KG1 (cell line): ENCODE measurements at places on chromosomes 12 and 14.
A peak's percentile ranks its signal among the peaks of the same experiment; 100 is the strongest.

DNA sequence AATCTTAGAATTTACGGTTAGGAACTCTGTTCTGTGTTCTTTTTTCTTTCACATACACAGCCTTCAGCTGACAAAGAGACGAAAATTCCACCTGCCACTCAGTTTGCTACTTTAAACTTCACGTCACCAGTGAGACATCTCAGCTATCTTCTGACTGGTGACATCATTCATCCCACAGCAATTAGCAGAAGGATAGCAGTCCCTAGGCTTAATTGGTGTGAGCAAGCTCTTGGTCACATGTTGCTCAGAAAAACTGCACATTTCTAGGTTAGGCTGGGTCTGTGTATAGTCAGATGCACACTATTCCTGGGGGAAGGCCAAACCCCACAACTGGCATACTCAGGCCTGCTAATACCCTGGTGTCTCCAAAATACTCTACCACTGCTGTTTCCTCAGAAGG, 23.9 kb downstream of the SLC7A7 start:
- DNase-seq, result no peak

DNA sequence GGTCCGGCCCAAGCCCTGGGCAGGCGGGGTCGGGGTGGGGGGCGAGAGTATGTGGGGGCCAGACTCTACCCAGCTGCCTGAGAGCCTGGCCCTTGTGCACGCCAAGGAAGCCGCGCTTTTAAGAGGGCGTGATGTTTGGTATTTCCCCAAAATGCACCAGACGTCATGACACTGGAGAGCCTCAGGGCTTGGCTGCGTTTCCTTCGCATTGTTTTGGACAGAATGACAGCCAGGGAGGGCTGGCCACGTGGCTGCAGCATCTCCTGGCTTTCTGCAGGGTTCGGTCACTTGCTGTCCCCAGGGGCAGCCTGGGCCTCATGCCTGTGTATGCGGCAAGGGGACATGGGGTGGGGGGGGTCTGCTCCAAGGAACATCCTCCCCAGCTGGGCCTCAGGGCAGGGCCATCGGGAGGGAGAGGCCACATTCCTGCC, 16.1 kb upstream of the NUDT14 start:
- no peak for DNase-seq

- DNase-seq, result no peak
Observed at GRCh38 chr12:45988264-45988663, 2.1 kb downstream of the SCAF11 start.

- DNase-seq, result no peak
Observed at GRCh38 chr14:97757491-97757890, 960.3 kb downstream of the VRK1 start.

GRCh38 chr14:75417674-75418073, 10.1 kb upstream of the JDP2 start:
- DNase-seq, result no peak

DNA sequence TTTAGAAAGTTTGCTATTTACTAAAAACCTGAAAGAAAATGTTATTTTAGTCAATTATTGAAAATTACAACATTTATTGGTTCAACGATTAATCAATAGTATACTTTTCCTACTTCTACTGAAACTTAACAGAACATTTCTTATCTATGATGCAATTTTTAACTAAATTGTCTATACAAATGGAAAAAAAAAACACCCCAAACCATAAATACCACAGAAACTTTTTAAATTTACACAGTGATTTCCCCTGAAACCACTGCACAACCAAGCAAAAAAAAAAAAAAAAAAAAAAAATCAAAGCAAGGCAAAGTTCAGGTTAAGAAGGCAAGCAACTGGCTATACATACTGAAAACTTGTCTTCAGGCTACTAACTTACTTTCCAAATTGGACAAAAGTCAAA, 71.9 kb upstream of the POC1B start:
- DNase-seq, result no peak

DNA sequence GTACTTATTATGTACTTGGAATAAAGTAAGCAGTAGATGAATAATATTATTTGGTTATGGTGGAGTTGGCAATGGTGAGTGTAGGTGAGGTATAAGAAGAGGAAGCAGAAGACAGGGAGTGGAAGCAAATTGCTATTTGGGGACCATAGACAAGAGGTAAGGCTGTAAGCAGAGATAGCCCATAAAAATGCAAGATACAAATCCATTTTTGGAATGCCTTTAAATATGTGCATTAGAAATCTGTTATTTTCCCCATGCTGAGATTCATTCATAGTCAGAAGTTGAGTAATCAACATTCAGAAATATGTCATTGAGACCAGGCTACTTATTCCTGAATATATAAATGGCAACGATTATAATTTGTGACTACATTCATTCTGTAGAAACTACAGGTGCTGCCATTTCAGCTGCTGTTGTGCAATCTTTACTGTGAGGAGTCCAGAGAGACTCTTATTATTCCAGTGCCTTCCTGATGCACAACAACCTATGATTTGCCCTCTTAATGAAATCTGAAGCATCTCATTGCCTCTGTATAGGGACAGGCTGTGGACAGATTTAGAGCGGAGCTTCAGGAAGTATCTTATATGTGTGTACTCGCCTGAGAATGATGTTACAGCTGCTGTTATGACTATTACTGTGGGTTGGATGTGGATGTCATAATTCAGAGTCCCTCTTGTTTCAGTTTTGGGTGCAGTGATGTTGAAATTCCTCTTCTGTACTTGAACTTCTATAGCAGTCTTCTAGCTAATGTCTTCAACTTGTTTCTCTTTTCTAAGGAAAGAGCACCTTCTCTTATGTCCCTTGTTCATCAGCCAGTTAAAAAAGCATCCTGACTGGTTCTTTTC, 173.8 kb downstream of the NAV3 start:
- DNase-seq, result no peak

DNA sequence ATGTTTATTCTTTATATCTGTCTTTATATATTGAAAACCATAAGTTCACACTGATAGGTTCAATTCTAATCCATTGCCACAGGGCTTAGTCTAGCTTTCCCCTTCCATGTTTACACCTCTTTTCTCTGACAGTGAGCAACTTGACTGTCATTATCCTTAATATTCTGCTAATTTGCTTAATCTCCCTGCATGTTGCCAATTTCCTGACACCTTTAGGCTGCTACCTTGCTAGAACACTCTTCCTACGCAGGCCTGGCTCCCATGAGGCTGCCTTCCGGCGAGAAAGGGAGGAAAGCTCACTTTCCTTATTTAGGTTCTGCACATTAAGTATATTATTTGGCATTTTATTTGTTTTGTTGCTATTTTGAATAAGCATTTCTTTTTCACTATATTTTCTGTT, 12.8 kb upstream of the FRS2 start:
- DNase-seq, result no peak

DNA sequence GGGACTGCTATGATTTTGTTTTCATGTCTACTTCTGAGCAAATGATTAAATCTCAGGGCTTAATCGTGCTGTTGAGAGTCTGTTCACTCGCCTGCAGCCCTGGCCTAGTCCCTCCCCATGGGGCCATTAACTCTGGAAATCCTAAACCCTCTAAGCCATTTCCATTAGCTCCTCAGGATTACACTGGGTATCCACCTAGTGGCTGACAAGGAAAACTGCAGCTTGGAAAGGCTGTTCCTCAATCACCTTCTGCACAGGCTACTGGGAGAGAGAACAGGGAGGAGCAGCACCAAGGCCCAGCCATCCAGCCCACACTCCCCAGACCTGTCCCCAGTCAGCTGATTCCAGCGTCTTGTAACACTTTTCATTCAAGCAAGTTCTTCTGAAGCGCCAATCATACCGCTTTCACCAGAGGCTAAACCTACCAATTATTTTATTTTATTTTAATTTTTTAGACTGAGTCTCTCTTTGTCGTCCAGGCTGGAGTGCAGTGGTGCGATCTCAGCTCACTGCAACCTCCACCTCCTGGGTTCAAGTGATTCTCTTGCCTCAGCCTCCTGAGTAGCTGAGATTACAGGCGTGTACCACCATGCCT, 48.7 kb downstream of the NEUROD4 start:
- DNase-seq, result peak; percentile 35

- DNase-seq, result no peak
Observed at GRCh38 chr12:88307961-88308360, 165.9 kb downstream of the TMTC3 start.

DNA sequence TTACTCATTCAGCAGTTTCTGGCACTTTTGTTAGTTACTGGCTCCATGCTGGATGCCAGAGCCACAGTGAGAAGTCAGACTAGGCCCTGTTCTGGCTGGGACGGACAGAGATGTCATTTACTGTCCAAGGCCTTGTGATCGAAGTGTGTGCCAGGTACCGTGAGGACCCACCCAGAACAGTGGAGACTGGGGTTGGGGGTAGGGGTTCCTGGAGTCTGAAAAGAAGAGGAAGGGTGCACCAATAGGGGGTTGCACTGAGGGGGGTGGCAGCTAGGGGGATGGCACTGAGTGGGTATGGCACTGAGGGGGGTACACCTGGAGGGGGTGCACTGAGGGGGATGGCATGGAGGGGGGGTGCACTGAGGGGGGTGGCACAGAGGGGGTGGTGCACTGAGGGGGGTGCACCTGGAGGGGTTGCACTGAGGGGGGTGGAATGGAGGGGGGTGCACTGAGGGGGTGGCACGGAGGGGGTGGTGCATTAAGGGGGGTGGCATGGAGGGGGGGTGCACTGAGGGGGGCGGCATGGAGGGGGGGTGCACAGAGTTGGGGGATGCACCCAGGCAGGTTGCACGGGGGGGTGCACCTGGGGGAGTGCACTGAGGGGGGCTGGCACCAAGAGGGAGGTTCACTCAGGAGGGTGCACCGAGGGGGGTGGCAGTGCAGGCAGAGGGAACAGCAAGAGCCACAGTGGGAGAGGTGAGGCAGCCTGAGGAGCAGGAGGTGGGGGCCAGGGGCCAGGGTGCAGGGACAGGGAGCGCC, 10.6 kb upstream of the CYP46A1 start:
- DNase-seq, result no peak

GRCh38 chr14:96204151-96205058, at the start of gene BDKRB2:
Gene BDKRB2, plus strand, starts transcription at chr14:96204839. Its CDS starts 32,269 bp downstream, at chr14:96237108.
- no peak for DNase-seq

- DNase-seq, result no peak
Observed at GRCh38 chr12:12788131-12788530, 2.7 kb downstream of the APOLD1 start.

- DNase-seq, result no peak
Observed at GRCh38 chr14:63867933-63868921, 15.4 kb downstream of the SYNE2 start.

DNA sequence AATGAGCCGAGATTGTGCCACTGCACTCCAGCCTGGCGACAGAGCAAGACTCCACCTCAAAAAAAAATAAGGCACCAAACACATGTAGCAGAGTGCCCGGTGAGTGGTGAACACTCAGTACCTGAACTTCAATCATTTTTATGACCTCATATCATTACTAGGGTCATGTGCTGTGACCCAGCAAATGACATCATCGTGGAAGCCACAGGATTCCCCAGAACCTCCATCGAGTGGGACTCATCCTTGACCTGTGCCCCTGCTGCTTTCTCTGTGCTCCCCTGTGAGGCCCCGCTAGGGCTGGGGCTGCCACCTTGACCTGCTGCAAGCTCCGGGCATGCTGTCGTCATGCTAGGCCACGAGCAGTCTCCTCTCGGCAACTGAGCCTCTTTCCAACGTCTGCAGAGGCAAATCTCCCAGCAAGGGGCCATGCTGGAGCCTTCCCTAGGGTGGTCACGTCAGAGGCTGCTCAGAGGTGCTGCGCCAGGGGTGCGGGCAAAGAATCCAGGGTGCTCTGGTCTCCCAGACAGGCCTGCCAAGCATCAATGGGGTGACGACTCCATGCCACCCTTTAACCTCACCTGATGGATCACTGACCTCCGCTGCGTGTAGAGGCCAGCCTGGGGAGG, 18.5 kb downstream of the GLTP start:
- DNase-seq, result no peak

GRCh38 chr12:99611599-99611998, 36.0 kb upstream of the GARIN6 start:
- DNase-seq, result no peak

DNA sequence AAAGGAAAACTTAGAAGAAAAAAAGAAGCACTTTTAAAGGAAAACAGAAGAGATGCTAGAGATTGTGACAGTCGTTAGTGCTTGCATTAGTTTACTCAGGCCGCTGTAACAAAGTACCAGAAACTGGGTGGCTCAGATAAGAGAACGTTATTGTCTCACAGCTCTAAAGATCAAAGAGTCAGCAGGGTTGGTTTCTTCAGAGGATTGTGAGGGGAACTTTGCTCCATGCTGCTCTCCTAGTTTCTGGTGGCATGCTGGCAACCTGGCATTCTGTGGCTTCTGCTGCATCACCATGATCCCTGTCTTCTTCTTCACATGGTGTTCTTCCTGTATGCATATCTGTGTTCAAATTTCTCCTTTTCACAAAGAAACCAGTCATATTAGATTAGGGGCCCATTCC, 119.4 kb upstream of the PLEKHA5 start:
- no peak for DNase-seq

DNA sequence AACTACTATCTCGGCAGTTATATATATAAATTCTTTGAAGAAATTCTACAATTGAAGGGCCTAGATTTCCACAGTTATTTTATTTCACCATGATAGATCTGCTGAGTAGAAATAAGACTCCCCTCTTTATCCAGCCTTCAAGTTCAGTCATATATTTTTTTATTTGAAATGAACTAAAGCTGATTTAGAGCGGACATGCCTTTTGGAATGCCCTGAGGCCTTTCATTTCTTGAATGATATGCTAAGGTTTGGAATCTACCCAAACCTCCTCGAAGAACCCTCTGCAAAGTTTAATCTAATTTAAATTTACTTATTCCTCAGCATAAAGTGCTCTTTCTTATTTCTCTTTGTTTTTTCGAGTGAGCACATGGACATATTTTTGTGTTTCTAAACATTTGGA, 15.1 kb downstream of the SIX1 start:
- no peak for DNase-seq

DNA sequence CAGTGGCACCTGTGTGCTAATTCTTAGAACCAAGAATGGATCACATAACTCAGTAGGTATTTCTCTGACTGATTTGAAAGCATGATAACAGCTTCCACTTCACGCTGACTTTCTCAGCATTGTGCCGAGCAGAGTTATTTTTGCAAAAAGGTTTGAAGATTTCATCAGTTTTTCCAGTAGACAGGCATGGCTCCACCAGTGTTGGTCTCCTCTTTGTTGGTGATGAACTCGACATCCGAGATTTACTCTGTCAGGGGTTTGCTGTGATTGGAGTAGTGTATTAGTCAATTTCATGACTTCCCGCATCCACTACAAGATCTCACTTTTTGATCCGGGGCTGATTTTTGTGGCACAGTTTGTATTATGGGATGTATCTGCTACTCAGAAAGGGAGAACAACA, 85.3 kb downstream of the PRKCH start:
- no peak for DNase-seq

DNA sequence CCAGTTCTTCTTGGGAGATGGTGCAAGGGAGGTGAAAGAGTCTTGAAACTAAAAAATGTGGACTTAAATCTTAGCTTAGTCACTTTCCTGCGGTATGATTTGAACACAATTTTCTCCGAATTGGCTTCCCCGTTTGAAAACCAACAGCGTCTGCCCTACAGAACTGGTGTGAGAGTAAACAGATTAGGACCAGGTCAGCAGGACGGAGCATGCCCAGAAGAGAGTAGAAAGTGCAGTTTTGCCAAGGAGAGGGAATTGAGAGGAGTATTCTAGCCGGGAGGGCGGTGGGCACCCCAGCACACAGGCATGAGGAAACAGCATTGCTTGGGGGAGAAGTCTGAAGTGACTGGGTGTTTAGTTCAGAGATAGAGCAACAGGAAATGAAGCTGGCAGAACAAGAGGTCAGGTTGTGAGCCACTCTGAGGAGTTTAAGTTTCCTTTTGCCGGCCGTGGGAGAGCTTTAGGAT, 927.1 kb downstream of the VRK1 start:
- peak; percentile 10 for DNase-seq
